ENCODE measurements at places on chromosomes 16 and 17. TPM values are rescaled to one million over a fixed set of nuclear protein-coding genes. Genes with fewer than 3 reads are reported as not detected.

DRC3 gene
- total RNA-seq = 0.78 TPM

MYH10 gene
- total RNA-seq = 1.5 TPM

WWOX gene
- total RNA-seq = 21.0 TPM

UBE2O gene
- total RNA-seq = 40.2 TPM

WNT9B gene
- not detected for total RNA-seq

HS3ST3B1 gene
- 17.1 TPM for total RNA-seq

KIF18B gene
- total RNA-seq = 1.1 TPM

TBC1D3G gene
- not detected for total RNA-seq

KRTAP4-1 gene
- total RNA-seq = not detected

GRCh38 chr17:67245694-67246402 lies 852 bp upstream of the HELZ start:
- H3K36me3 ChIP-seq = peaks cover 4% of the 10 kb centered on the region
- DNase-seq = peak; percentile 66
- H3K27ac ChIP-seq = peak overlapping the region; percentile 90
- H3K27me3 ChIP-seq = no peaks in the 10 kb centered on the region
- H3K4me1 ChIP-seq = peaks cover 42% of the 10 kb centered on the region

- H3K4me1 ChIP-seq = no peaks in the 10 kb centered on the region
- H3K27me3 ChIP-seq = no peaks in the 10 kb centered on the region
- no peak overlapping the region for H3K27ac ChIP-seq
- no peak for DNase-seq
These were observed 617.7 kb upstream of the CDH11 start for GRCh38 chr16:65739518-65739917.

DNA sequence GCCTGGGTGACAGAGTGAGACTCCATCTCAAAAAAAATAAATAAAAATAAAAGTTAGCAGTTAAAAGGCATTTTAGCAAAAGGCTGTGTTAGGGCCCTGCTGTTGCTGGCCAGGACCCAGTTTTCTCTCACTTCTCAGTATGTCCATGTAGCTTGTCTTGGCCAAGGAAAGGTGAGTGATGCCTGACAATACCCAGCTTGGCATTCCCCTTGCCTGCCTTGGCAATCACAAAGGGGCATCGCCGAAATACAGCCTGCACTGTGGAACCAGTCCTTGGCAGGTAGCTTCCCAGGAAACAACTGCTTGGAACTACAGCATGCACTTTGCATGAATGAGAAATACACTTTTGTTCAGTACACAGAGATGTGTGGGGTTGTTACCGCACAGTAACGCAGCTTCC lies 61.7 kb downstream of the DNAH17 start:
- no peak overlapping the region for H3K4me3 ChIP-seq
- no peak overlapping the region for H3K27ac ChIP-seq
- DNase-seq = no peak

DNA sequence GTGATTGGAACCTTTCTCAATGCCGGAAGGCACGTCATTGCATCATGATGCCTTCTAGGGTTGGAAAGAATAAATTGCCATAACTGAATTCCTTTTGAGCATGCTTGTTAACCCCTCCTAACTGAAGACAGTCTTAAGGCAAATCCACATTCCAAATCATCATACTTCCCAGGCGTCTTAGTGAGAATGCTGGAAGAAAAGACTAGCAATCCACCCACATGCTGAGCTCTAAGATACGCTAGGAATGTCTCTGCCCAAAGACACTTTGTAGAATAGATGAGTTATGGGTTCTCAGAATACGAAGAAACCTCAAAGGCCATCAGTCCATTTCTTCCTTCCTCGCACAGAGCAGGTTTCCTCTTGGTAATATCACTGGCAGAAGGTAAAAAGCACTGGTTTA lies 486.5 kb downstream of the HS3ST4 start:
- no peaks in the 10 kb centered on the region for H3K27me3 ChIP-seq
- H3K36me3 ChIP-seq = no peaks in the 10 kb centered on the region
- H3K4me3 ChIP-seq = no peak overlapping the region
- H3K4me1 ChIP-seq = no peaks in the 10 kb centered on the region

- DNase-seq = no peak
- no peak overlapping the region for H3K4me3 ChIP-seq
- no peaks in the 10 kb centered on the region for H3K27me3 ChIP-seq
- H3K36me3 ChIP-seq = peaks cover 18% of the 10 kb centered on the region
- no peak overlapping the region for H3K27ac ChIP-seq
These were observed 14.8 kb downstream of the PLD6 start for GRCh38 chr17:17191346-17191792.

DNA sequence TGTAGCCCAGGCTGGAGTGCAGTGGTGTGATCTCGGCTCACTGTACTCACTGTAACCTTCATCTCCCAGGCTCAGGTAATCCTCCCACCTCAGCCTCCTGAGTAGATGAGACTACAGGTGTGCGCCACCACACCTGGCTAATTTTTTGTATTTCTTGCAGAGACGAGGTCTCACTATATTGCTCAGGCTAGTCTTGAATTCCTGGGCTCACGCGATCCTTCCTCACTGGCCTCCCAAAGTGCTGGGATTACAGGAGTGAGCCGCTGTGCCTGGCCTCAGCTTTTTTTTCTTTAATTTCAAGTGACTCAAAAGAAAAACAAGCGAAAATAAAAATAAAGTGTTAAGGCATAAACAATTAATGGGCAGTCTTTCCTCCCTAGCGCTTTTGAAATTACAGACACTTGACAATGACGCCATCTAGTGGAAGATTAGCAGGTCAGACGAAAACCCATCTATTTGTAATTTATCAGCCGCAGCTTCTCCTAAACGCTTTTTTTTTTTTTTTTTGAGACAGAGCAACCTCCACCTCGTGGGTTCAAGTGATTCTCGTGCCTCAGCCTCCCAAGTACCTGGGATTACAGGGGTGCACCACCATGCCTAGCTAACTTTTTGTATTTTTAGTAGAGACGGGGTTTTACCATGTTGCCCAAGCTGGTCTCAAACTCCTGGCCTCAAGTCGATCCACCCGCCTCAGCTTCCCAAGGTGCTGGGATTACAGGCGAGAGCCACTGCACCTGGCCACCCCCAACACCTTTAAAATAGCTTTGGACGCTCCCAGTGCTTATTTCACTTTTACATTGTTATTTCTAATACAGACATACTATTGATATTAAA lies 28.1 kb upstream of the PECAM1 start:
- DNase-seq = peak; percentile 82
- no peaks in the 10 kb centered on the region for H3K27me3 ChIP-seq
- no peaks in the 10 kb centered on the region for H3K36me3 ChIP-seq

DNA sequence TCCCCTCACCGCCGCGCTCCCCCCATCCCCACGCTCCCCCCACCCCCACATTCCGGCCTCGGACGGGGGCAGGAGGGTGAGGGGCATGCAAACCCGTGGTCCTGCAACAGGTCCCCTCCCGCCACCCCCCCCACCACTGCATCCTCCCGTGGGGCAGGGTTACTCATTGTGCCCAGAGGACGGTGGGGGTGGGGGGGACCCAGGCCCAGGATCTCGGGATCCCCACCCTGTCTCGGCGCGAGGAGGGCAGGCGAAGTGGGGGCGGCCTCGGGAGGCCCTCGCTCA lies 8.5 kb downstream of the SLC22A31 start:
- DNase-seq = no peak
- H3K4me3 ChIP-seq = no peak overlapping the region
- no peaks in the 10 kb centered on the region for H3K27me3 ChIP-seq
- H3K27ac ChIP-seq = no peak overlapping the region
- no peaks in the 10 kb centered on the region for H3K36me3 ChIP-seq
- peaks cover 10% of the 10 kb centered on the region for H3K4me1 ChIP-seq

DNA sequence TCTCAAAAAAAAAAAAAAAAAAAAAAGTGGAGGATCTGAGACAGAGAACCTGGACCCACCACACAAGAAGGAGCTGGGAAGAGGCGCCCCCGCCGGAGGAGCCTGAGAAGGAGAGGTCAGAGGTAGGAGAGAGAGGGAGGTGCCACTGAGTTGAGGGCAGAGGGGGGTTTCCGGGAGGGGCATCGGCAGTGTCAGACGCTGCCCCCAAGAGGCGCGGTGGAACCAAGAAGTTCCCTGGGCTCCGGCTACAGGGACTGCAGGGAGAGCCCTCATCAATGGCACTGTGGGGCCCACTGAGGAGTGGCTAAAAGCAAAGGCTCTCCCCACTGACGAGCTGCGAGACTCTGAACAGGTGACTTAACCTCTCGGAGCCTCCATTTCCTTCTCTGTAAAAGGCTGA lies 4.2 kb downstream of the CCDC42 start:
- peak overlapping the region; percentile 51 for H3K27ac ChIP-seq
- peaks cover 26% of the 10 kb centered on the region for H3K4me1 ChIP-seq
- peak; percentile 40 for DNase-seq
- no peaks in the 10 kb centered on the region for H3K27me3 ChIP-seq

DNA sequence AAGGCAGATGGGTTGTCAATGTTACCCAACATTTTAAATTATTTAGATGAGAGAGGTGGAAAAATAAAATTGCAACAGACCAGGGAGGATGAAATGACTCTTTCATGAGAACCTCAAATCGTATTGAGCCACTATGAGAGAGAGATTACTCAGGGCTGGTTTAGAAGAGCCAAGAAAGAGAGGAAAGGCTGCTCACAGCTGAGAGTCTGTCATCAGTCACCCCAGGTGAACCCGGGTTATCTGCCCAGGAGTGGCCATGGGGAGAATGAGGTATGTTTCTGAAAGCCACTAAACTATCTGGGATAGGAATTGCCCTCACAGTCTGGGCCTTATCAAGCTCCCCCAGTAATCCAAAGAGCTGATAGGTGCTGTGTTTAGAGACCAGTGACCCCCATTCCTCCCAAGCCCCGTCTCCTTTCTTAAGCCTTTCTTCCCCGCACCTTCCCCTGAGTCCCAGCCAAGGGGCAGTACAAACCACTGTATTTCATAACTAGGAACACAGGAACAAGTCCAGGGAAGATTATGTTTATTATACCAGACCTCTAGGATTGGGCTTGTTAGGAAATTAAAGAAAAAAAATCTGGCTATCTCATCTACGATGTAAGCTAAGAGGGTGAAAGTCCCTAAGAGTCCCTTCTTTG lies 158.9 kb upstream of the NOL11 start:
- H3K4me3 ChIP-seq = no peak overlapping the region
- no peaks in the 10 kb centered on the region for H3K27me3 ChIP-seq
- no peak for DNase-seq
- no peak overlapping the region for H3K27ac ChIP-seq

GRCh38 chr17:77107506-77108433 lies 33.0 kb upstream of the SEC14L1 start:
- peaks cover 38% of the 10 kb centered on the region for H3K4me1 ChIP-seq
- DNase-seq = peak; percentile 83
- no peaks in the 10 kb centered on the region for H3K36me3 ChIP-seq
- no peak overlapping the region for H3K4me3 ChIP-seq
- no peaks in the 10 kb centered on the region for H3K27me3 ChIP-seq

- no peak for DNase-seq
- H3K36me3 ChIP-seq = peaks cover 9% of the 10 kb centered on the region
- H3K4me3 ChIP-seq = no peak overlapping the region
- peaks cover 23% of the 10 kb centered on the region for H3K4me1 ChIP-seq
These were observed 32.1 kb upstream of the ZNF750 start for GRCh38 chr17:82871776-82872561.

DNA sequence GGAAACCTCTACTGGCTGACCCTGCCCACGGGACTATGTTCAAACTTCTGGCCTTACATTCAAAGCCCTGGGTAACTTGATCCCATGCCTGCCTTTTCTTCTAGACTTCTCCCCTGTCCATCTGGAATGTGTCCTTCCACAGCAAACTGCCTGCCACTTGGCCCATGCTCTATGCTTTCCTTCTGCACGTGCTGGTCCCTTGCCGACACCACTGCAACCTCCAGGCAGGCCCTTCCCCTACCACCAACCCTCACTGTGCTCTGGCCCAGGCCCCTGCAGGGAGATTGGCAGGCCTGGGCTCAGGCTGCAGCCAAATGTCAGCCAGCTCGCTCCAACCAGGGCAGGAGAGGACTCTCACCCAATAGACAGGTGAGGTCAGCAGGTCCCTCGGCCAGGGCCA lies 11.0 kb downstream of the HSD11B2 start:
- H3K4me1 ChIP-seq = peaks cover 13% of the 10 kb centered on the region
- peaks cover 54% of the 10 kb centered on the region for H3K36me3 ChIP-seq
- no peak overlapping the region for H3K27ac ChIP-seq
- H3K27me3 ChIP-seq = no peaks in the 10 kb centered on the region

DNA sequence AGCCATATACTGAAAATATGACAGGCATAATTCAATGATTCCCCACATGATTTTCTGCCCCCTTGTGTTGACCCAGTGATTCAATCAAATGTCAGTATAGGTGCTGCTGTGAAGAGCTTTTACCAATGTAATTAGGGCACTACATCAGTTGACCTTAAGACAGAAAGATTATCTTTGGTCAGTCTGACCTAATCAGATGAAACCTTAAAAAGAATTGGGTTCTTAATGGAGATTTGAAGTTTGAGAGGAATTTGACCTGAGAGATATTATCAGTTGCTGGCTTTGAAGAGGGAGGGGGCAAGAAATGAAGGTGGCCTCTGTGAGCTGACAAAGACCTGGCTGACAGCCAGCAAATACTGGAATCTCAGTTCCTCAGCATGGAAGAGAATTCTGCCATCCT lies 358.7 kb upstream of the CA10 start:
- no peak overlapping the region for H3K4me3 ChIP-seq
- no peaks in the 10 kb centered on the region for H3K27me3 ChIP-seq
- no peak overlapping the region for H3K27ac ChIP-seq
- DNase-seq = no peak
- no peaks in the 10 kb centered on the region for H3K36me3 ChIP-seq
- no peaks in the 10 kb centered on the region for H3K4me1 ChIP-seq

DNA sequence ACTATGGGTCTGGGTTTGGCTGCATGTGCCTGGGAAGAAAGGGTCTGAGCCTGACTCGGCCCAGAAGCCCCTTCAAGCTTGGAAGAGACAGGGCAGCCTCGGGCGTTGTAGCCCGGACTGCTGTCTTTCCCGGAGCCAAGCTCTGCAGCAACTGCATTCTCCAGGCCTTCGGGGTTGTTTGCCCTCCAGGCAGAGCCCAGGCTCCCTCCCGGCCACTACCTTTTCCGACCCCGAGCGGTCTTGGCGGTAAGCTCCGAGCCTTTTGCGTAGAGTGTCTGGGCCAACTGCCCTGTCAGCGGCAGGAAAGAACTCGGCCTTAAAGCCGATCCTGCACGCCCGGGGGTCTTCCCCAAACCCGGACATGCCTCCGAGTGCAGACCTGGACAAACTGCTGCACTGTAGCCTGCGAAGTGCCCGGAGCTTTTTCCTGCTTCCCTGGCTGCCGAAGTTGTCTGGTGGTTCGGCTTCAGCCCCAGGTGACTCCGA lies 1.3 kb downstream of the LHX1 start:
- H3K4me1 ChIP-seq = peaks cover 88% of the 10 kb centered on the region
- no peak overlapping the region for H3K4me3 ChIP-seq
- no peaks in the 10 kb centered on the region for H3K36me3 ChIP-seq
- H3K27ac ChIP-seq = no peak overlapping the region

- DNase-seq = no peak
- H3K4me3 ChIP-seq = no peak overlapping the region
- H3K4me1 ChIP-seq = no peaks in the 10 kb centered on the region
- H3K36me3 ChIP-seq = no peaks in the 10 kb centered on the region
- H3K27me3 ChIP-seq = no peaks in the 10 kb centered on the region
- H3K27ac ChIP-seq = no peak overlapping the region
These were observed 52.4 kb upstream of the NFAT5 start for GRCh38 chr16:69513180-69513966.
